ENCODE measurements at places on chromosomes 2 and 18.

DNA sequence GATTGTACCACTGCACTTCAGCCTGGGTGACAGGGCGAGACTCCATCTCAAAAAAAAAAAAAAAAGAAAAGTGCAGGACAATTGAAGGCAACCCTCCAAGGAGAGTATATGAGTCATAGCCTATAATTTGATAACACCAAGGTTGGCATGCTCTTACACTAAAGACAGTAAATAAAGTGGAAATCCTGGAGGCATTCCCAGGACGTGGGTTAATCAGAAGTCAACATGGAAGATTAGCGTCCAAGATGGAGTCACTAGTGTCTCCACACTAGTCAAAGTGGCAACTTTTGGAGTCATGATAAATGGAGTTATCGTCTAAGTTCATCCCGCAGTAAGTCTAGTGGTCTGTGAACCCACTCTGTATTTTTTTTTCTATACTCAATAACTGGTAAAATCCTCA is 21.2 kb upstream of the UGGT1 start:
- no peak for DNase-seq

DNA sequence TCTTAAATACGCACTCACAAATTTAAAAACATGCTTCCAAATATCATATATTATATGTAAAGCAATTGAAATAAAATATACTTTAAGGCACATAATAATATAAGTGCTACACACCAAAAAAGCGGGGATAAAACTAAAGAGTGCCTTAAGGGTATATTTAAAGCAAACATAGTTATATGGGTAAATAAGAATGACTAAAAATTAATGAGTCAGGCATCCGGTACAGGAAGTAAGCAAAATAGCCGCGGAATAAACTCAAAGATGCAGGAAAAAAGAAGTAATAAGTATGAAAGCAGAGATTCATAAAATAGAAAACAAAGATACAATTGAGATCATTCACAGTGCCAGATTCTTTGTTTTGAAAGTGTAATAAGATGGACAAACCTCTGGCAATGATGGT is 503.5 kb upstream of the SOX11 start:
- no peak for DNase-seq

GRCh38 chr2:18988631-18989232 is 369.7 kb downstream of the OSR1 start:
- no peak for DNase-seq

DNA sequence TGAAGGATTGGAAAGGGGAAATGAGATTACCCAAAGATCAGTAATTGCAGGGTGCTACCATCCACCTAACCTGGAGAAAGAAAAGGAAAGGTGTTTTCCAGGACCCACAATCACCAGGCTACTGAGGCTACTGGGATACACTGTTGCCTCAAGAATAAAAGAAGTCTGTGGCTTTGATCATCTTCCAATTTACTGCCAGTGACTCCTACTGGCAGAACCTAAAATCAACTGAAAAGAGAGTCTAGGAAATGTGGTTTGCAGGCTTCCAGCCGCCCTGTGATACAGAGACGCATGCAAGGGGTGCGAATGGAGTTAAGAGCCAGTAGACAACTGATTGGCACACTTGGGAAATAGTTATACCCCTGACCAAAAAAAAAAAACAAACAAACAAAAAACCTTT is 16.6 kb upstream of the TTL start:
- DNase-seq: no peak

DNA sequence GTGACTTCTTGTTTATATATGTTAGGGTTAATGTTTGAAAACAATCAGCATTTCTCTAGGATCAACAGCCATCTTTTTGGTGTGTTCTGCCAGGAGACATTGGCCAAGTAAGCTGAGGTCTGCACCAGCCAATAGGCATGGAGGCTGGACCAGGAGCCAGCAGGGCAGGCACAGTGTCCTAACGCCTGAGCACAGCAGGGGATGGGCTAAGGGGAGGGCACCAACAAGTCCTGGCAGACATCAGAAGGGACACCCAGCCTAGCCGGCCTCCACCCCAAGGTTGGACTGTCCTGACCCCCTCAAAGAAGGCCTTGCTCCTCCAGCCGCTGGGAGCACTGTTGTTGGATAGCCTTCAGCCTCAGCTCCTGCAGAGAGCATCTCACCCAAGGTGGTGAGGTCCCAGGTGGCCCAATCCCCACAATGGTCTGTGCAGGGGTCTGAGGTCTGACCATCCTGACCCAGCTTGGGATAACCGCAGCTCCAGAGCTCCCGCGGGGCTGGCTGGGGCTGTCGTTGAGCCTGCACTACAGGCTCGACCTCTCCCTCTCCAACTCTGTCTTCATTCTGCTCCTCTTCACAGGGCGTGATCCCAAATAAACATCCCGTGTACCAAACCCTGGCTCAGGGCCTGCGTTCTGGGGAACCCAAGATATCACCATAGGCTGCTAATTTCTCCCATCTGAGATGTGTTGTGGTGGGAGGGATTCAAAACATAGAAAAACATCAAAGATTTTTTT is 8.1 kb downstream of the TEX44 start:
- no peak for DNase-seq

DNA sequence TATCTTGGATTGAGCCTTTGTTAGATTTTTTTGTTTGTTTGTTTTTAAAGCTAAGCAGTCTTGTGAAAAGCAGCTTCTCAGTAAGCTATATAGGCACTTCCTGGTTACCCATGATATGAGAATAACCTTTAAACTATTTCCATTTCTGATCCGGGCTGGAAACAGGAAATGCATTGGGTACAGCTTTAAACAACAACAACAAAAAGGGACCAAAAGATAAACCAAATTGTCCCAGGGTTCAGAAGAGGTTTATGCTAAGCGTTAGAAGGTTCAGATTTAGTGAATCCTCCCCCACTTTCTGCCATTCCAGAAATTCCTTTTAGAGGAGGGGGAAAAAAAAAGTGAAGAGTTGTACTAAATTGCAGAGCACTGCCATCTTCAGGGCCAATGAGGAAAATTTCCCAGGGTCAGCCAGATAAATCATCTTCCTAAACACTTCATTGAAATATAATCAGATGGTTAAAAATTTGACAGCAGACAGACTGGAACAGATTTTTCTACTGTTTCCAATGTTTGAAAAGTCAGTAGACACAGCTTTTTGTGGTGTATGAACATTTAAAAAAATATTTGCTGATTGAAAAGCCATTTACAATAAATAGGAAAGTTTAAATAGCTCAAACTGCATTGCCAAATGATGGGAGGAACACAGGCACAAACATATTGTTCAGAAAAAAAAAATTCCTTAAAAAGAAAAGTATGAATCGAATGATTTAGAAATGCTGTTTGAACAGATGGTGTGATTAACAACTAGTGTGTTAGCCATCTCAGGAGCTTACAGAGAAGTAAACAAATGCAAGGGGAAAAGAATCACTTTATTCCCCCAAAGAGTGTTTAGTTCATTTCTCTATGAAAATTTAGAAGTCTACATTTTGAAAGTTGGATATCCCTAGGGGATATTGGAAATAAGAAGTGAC is 189.9 kb upstream of the TANK start:
- no peak for DNase-seq

GRCh38 chr18:28657961-28658360 is 481.0 kb upstream of the CDH2 start:
- DNase-seq: no peak

DNA sequence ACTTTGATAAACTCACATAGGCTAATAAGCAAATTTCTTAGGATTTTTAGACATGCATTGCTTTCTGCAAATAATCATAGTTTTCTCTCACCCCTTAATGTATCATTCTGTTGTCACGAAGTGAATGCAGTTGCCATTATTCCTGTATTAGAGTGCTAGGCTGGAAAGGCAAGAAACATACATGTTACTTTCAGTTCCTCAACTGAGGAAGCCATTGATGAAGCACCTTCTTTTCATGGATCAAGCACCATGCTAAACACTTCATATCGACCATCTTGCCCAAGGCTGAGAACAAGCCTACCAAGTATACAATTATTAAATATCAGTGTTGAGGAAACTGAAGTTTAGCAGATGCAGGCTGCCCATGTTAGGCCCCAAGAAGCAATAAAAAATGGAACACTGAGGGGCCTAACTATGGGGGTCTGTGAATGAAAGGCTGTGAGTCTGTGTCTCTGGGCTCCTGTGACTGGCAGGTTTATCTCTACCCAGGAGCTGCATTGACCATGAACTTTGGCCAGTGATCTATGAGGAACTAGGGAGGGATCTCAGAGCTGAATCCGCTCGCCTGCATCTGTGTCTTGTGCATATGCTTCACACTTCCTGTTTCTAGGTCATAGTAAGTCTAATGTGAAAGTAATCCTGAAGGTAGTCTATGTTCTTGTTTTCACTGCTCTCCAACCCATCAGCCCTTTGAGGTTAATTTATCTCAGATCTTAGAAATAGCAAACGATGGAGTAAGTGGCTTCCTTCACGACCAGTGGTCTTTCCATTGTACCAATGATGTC is 16.0 kb upstream of the TSPYL6 start:
- DNase-seq: no peak

GRCh38 chr2:85064927-85065577 is 68.1 kb upstream of the TCF7L1 start:
- no peak for DNase-seq

DNA sequence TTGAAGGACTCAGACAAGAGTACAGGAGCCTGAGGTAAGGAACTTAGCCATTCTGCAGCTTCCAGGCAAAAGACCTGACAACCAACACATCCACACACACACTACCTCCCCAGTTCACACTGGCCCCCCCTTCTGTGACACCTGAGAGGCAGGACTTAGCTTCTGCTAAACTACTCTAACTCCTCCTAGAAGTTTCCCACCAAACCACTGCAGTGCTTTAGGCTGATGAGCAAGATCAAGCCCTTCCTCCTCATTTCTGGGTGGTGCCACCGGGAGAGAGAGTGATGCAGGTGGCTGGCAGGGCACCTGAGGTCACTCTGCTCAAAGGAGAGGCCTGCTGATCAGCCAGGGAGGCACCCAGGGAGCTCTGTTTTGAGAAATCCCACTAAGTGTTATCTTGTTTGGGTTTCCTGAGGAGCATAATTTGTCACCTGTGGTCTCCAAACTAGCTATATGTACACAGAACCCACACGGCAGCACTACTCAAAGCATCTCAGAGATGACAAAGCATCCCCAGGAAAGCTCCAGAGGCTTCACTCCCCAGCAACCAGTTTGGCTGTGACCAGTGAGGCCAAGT is 188.4 kb downstream of the MYO5B start:
- no peak for DNase-seq

DNA sequence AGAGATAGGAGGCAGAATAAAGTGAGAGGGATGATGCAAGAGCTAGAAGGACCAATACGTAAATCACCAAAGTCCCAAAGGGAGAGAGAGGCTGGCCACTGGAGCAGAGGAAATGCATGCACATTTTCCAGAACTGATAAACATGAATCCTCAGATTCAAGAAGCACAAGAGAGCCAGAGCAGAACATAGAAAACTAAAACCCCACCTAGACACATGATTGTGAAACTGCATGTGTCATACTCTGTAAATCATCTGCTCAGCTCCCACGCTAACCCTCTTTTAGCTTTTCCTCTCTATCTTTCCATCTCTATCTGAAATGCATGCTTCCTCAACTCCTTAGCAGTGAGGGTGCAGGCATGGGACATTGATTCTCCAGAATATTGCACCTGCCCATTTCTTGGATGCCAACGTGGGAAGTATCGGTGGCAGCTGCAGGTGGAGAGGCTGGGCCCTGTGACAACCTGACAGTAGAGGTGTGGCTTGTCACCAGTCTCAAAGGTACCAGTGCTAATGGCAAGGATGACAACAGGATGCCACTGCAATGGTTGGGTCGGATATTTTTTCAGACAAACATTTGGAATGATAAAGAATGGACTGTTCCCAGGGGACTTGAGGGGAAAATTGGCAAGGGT is 89.3 kb upstream of the OTOS start:
- no peak for DNase-seq
